ENCODE measurements at places on chromosomes 3 and 15. TPM values are rescaled to one million over a fixed set of nuclear protein-coding genes. Genes with fewer than 3 reads are reported as not detected.

DNA sequence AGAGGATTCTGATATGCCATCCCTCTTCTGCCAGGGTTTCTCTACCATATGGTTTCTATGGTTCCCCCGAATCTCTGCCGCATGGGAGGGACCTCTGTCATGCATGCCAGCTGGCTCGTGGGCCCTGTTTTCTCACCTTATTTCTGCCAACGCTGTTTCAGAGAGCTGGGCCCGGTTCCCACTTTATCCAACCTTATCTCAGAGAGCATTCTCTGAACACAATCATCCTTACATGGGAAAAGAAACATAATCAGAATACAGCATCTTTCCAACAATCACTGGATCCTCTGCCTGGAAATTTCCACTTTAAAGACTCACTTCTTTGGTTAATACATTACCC is 234.5 kb upstream of the ZBTB20 start:
- no peak for DNase-seq

The PLSCR2 gene
- 0.31 TPM for total RNA-seq

- DNase-seq: no peak
Measured at GRCh38 chr3:99708207-99708745, 69.9 kb downstream of the COL8A1 start.

- DNase-seq: no peak
Measured at GRCh38 chr3:122102191-122102935, 47.2 kb downstream of the CD86 start.

DNA sequence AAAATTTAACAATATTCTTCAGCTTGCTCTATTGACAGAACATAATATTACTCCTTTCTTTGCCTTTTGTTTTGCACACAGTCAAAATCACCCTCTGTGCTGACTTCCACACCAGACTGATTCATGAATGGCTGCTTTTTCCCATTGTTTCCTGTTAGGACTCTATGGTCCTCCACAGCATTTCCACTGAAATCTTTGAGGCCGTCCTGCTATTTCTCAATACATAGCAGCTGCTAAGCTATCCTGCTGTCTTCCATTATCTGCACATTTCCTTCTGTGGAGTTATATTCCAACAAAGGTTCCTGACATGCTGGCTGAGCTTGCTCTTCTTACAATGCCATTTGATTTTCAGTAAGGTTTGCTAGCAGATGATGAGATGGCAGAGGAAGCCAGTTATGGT is 153.3 kb downstream of the EPHA3 start:
- no peak for DNase-seq

DNA sequence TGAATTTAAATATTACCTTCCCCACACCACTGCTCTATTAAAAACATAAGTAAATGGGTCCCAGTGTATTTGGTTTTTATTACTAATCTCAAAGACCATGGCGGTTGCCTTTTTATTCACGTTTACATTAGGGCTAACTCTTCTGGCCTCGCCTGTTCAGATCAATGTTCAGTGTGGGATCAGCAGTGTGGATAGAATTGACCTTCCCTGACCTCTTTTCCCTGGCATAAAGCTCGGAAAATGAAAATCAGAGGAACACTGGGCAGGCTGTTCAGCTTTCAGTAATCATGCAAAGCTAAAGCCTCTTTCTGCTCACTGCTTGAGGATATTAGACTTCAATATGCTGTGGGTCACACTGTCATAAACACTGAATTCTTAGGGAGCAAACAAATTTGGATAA is 422.6 kb upstream of the ONECUT1 start:
- DNase-seq: no peak

The CD86 gene
- total RNA-seq: 0.33 TPM

DNA sequence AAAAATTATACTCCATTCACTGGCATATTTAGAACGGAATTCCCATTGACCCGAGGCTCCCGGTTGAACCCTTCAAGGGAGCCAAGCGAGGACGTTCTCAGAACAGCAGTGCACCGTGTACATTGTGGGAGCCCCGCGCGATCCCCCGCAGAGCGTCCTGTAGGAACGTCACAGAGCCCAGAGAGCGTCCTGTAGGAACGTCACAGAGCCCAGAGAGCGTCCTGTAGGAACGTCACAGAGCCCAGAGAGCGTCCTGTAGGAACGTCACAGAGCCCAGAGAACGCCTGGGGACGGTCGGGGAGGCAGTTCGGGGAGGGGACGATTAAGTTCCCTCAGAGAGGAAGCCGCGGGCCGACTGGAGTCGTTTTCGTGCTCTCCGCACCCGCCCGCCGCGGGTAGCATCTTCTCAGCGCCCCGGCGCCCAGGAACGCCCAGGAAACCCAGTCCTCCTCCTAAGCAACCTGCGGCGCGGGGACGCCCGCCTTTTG is 506 bp upstream of the ATP1B3 start:
- peak; percentile 33 for DNase-seq

DNA sequence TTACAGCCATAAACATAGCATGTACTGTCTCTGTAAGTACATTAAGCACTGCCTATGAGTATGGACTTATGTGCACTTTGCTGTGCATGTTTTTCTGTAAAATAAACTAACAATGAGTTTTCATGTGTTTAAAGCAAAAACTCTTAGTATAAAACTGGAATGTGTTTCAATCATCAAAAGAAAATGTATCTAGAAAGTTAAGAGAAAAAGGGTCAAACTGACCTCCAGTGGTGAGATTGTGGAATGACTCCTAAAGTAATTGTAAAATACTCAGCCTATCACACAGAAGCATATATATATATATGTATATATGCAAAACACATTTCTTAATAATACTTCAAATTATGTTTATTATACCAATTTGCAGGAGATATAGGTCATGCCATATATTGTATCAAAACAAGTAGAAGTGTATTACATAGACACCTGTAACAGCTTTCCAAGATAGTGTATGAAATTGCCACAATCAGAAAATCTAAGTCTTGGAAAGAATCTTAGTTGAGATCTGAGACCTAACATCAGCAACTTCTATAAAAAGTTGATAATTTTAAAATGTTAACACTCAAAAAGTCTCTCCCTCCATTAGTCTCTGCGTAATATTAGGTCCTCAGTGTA is 199.6 kb downstream of the FMN1 start:
- no peak for DNase-seq

GRCh38 chr3:112333381-112334317 is 693 bp downstream of the CD200 start:
- peak; percentile 19 for DNase-seq

GRCh38 chr3:160665784-160666526 is 11.0 kb upstream of the ARL14 start:
- no peak for DNase-seq

DNA sequence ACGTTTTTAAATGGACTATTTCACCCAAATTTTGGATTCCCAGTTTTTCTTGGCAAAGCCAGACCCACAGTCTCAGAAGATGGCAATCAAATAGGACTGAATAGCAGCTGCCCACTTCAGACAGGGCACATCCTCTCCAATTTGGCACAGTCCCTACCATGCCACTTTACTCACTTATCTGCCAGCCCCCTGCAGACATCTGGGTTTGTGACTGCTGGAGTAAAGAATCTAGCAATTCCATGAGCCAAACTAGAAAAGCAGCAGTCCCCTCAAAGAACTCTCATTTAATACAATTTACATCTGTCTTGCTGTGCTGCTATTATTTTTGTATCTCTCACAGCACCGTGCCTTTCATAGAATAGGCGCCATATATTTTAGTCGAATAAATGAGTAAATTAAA is 16.0 kb upstream of the LRRN1 start:
- no peak for DNase-seq

- no peak for DNase-seq
Measured at GRCh38 chr3:48999085-48999858, 7.9 kb upstream of the WDR6 start.

The NAALADL2 gene
- total RNA-seq: 27.9 TPM

DNA sequence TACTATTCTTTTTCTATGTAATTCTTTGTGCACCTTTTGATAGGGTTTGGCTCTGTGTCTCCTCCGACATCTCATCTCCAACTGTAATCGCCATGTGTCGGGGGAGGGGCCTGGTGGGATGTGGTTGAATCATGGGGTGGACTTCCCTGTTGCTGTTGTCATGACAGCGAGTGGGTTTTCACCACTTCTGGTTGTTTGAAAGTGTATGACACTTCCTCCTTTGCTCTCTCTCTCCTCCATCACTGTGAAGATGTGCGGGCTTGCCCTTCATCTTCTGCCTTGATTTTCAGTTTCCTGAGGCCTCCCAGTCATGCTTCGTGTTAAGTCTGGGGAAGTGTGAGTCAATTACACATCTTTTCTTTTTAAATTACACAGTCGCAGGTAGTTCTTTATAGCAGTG is 225.8 kb upstream of the DPPA4 start:
- no peak for DNase-seq

The PRICKLE2 gene
- 43.2 TPM for total RNA-seq

The WHAMM gene
- 8.8 TPM for total RNA-seq

The GHRL gene
- 0.96 TPM for total RNA-seq

DNA sequence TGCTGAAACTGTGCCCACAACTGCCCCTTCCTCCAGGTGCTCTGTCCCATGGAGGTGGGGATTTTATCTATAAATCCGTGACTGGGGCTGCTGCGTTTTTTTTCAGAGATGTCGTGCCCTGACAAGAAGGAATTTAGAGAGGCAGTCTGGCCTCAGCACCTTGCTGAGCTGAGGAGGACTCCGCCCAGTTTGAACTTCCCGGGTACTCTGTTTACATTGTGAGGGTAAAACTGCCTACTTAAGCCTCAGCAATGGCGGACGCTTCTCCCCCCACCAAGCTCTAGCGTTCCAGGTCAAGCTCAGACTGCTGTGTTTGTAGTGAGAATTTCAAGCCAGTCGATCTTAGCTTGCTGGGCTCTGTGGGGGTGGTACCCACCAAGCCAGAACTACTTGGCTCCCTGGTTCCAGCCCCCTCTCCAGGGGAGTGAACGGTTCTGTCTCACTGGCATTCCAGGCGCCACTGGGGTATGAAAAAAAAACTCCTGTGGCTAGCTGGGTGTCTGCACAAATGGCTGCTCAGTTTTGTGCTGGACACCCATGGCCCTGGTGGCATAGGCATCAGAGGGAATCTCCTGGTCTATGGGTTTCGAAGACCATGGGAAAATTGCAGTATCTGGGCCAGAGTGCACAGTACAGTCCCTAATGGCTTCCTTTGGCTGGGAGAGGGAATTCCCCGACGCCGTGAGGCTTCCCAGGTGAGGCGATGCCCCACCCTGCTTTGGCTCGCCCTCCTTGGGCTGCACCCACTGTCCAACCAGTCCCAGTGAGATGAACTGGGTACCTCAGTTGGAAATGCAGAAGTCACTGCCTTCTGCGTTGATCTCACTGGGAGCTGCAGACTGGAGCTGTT is 68.5 kb upstream of the SGO1 start:
- no peak for DNase-seq

- no peak for DNase-seq
Measured at GRCh38 chr3:25661694-25662437, 2.8 kb downstream of the TOP2B start.

The STRC gene
- total RNA-seq: 2.9 TPM

Data from mesothelial cell of epicardium (in vitro differentiated cells).